ENCODE measurements at places on chromosomes 1 and 21. TPM values are rescaled to one million over a fixed set of nuclear protein-coding genes. Genes with fewer than 3 reads are reported as not detected.

SH2D5 gene
- total RNA-seq = 2.5 TPM

TCHH gene
- not detected for total RNA-seq

GNG12 gene
- total RNA-seq = 324 TPM

OR2L13 gene
- not detected for total RNA-seq

Data from aortic smooth muscle cell (primary cell).